ENCODE measurements at places on chromosomes 6 and 20.

DNA sequence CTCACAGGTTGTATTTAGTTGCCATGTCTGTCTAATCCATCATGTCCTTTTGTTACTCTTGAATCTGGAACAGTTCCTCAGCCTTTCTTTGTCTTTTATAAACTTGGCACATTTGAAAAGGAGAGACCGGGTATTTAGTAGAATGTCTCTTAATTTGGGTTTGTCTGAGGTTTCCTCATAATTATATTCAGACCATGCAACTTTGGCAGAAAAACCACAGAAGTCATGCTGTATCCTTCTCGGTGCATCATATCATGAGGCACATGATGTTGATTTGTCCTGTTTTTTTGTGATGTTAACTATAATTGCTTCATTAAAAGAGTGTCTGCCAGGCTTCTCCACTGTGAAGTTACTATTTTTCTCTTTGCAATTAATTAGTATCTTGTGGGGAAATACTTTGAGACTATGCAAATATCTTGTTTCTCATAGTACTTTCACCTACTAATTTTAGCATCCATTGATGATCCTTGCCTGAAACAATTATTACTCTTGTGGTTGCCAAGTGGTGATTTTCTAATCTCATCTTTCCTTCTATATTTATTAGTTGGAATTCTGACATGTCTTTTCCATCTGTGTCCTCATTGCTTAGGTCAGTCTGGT is 837.3 kb downstream of the DHX35 start:
- no peak for ATAC-seq

DNA sequence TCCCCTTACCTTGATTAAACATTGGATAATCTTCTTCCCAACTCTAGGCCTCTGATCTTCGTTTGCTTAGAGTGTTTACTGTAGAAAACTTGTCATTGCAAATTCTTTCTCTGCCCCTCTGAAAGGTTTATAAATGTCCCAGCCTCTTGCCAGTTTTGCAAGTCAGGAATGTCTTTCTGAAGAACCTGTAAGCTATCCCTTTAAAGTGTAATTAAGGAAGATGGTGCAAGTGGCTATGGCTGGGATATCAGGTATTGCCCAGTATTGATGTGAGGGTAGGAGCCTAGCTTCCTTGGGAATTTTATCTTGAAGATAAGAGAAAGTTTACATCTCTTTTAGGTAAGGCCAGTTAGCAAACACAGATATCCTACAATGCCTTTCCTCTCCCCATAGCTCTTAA is 211.0 kb upstream of the RIMS1 start:
- no peak for ATAC-seq

- no peak for ATAC-seq
These were observed 180.7 kb downstream of the FNDC1 start for GRCh38 chr6:159349915-159350314.

DNA sequence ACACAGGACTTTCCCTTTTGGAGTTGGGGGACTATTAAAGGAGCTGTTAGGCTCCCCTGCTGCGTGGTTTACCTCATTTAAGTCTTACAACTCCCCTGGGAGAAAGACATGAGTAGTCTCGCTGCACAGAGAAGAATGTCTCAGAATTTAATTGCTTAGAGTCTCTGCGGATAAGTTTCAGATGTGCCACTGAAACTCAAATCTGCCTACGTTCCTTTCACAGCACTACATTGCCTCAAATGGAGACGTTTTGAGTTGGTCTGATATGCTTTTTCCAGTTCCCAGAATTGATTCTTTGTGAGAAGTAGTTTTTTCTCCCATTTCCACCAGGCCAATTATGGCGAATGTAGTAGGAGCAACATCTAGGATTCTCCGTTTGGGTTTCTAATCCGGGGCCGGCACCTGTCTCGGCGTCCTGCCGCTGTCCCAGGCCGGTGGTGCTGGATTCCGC is 532 bp upstream of the SLC35F1 start:
- peak; percentile 42 for ATAC-seq

GRCh38 chr20:44182135-44182765 is 4.7 kb downstream of the JPH2 start:
- no peak for ATAC-seq

DNA sequence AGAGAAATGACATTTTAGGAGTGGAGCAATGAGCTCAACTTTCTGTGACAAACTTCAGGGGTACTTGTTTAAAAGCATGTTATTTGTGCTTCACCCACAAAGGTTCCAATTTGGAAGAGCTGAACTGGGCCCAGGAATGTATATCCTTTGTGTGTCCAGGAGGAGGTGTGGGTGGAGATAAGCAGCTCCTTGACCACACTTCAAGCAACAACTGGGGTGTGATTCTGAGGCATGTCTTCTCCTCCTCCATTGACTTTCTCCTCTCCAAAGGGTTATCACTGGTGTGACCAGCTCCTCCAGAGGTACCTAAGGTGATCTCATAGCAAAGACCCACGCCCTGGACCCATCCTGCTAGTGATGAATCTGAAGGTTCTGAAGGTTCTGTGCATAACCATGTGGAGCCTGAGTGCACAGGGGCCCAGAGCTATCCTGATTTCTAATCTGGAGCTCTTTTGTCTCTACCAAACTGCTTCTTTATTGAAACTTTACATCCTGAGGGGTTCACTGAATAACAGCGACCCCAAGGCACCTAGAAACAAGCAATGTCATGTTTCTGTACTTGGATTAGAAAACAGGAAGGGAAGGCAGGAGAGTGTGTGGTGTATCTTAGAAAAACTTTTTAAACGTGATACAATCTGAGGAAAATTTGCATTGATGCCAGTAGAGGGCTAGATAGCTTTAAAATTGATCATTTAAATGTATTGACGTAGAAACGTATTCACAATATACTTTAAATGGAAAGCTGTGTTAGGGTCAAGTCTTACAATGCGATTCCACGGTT is 60.9 kb upstream of the CD93 start:
- no peak for ATAC-seq

GRCh38 chr20:21184819-21185218 is 58.9 kb downstream of the KIZ start:
- ATAC-seq = no peak

GRCh38 chr6:144131248-144131709 is 19.0 kb upstream of the STX11 start:
- ATAC-seq = peak; percentile 55

- ATAC-seq = peak; percentile 100
These were observed at the start of gene KHDRBS2 for GRCh38 chr6:62285612-62286469. KHDRBS2 (minus strand) TSS chr6:62286225.

DNA sequence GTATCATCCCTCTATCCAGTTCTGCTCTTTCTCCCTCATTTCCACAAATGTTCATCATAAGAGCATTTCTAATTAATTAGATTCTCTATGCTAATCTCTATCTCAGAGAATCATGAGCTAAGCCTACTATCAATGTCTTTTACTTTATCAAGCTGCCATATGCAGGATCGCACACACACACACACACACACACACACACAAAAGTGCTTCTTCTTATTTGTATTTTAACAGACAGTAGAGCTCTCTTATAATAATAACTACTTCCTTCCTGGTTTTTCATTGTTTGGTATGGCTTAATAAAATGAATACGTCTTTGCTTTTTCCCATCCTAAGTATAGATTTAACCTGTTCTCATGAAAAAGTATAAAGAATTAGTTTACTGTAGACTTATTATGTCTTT is 170.2 kb downstream of the HAO1 start:
- no peak for ATAC-seq

GRCh38 chr20:16520154-16520553 is 53.1 kb downstream of the KIF16B start:
- ATAC-seq = no peak

GRCh38 chr6:157035546-157035945 is 258.4 kb downstream of the ARID1B start:
- no peak for ATAC-seq

DNA sequence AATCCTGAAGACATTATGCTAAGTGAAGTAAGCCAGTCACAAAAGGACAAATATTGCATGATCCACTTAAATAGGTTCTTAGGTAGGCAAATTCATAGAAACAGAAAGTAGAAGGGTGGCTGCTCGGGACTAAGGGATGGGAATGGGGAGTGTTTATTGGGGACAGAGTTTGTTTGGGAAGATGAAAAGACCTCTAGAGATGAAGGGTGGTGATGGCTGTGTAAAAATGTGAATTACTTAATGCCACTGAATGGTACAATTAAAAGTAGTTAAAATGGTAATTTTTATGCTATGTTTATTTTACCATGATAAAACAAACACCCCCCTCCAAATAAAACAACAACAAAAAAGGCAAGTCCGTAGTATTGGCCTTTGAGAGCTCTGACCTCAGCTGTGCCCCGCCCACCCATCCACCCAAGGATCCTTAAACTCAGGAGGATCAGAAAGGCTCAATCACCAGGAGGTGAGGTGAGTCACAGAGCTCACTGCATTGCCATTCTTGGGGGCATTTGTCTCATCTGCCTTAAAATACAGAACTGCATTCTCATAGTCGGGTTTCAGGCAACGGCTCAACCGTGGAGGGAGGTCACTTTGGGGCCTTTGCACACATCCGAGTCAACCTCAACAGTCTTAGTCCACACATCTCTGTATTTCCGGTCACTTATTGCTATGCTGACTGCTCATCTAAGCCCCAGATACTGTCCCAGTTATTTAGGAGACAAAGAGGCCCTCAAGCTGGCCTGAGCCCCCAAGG is 96.7 kb downstream of the SLC22A23 start:
- ATAC-seq = no peak

GRCh38 chr6:101534386-101534785 is 140.9 kb downstream of the GRIK2 start:
- no peak for ATAC-seq

DNA sequence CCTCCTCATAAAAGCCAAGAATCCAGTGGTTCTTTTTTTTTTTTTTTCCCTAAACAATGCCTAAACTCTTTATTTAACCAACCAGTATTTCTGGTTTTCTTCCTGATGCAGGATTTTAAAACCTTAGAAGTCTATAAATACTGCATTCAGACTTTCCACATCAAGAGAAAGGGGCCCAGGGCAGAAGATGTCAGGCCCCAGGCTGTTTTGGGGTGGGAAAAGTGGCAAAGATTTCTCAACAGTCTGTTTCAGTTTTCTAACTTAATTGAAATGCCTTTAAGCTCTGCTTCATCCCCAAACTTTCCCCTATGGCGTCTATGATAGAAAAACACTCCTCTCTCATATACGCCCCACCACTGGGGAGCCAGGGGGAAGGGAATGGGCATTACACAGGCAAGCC is 33.1 kb downstream of the QRSL1 start:
- ATAC-seq = no peak

GRCh38 chr6:169589699-169590257 is 112.1 kb downstream of the WDR27 start:
- peak; percentile 86 for ATAC-seq

- ATAC-seq = no peak
These were observed 626.1 kb downstream of the COL12A1 start for GRCh38 chr6:74579794-74580193.

- ATAC-seq = no peak
These were observed 87.8 kb downstream of the PHACTR3 start for GRCh38 chr20:59692139-59692538.

- ATAC-seq = no peak
These were observed 39.3 kb downstream of the GSTA2 start for GRCh38 chr6:52724042-52724405.

GRCh38 chr6:28333047-28333446 is 2.9 kb downstream of the ZSCAN31 start:
- no peak for ATAC-seq

GRCh38 chr20:54103762-54104600 is 33.6 kb upstream of the BCAS1 start:
- ATAC-seq = no peak

GRCh38 chr6:85685713-85686112 is 43.0 kb upstream of the SYNCRIP start:
- ATAC-seq = no peak
